ENCODE measurements at places on chromosomes 1 and 21. TPM values are rescaled to one million over a fixed set of nuclear protein-coding genes. Genes with fewer than 3 reads are reported as not detected.

The CNR2 gene
- not detected for total RNA-seq

DNA sequence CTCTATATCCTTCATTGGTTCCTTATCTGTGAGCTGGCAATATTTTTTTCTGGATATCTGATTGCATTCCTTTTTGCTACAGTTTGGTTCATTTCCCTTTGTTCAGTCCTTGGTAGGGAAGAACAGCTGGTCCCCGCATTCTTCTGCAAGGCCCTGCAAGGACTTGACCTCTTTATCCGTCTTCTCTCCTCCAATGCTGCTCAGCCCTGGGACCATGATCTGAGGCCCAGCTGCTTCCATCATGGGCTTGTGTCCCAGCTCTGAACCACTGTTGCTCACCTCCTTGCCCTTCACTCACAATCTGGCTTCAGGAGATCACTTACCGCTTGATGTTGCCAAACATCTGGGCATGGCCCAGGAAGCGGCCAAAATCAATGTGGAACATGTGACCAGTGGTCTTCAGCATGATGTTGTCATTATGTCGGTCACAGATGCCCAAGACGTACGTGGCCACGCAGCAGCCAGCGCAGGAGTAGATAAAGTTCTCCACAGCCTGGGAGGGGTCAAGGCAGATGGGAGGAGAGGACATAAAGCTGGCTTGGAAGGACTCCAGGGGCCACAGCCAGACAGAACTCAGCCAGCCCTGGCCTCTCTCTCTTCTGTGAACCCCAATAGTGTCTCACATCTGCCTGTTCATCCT is 22.6 kb upstream of the PPP1R15B start:
- no peak for DNase-seq

DNA sequence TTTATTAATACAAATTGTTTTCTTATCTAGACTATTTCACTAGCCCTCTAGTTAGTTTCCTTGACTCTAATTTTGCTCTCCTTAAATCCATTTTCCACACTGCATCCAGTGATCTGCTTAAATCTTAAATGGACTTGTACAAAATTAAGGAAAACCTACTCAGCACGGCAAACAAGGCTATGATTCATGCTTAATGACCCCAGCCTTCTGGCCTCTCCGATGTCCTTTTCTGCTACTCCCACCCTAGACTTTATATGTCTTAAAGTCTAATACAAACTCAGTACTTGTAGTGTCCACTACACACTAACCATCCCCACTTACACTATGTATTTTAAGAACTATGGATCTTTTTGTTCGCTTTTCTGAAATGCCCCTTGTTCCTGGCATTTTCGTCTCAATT is 2.2 kb downstream of the TMED5 start:
- peak; percentile 37 for DNase-seq

- peak; percentile 87 for DNase-seq
These were observed 73.5 kb downstream of the OSBPL9 start for GRCh38 chr1:51690285-51690961.

The AZIN2 gene
- 2.2 TPM for total RNA-seq

GRCh38 chr1:199546323-199546722 is 481.2 kb upstream of the NR5A2 start:
- DNase-seq = peak; percentile 44

DNA sequence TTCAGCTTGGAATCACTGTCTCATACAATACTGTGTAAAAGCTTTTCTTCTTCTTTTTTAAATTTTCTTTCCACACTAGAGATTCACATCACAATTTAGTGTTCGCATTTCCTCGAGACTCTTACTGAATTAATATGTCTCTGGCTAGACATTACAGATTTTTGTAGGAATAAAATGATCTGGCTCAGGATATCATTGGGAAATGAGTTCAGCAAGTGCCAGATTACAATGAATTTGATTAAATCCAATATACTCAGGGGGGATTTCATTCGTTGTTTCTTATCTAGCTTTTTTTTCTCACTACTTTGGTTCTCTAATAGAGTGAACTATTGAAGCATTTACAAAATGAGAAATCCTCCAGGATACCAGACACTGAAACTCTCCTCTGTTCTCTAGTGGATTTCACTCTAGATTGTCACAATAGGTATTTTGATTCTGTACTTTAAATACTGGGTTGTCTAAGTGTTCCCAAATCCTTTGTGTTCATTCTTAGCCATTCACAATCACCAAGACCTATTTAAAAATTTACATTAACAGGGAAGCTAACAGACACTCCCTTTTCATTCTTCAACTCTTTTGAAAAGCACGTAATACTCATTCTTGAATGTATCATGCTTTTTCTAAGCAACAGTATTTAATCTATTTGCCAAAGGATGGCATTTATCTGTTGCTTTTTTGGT is 2.8 kb upstream of the TSEN15 start:
- no peak for DNase-seq

Data from PC-3 (cell line).